GM23338 (cell line): ENCODE measurements at places on chromosomes 7 and 10.
A peak's percentile ranks its signal among the peaks of the same experiment; 100 is the strongest.

GRCh38 chr10:114305521-114305925 is 66.5 kb downstream of the VWA2 start:
- DNase-seq: no peak
- H3K4me1 ChIP-seq: no peaks in the 10 kb centered on the region
- no peaks in the 10 kb centered on the region for H3K36me3 ChIP-seq
- no peak overlapping the region for H3K27ac ChIP-seq

GRCh38 chr7:3463696-3464095 is 162.6 kb downstream of the SDK1 start:
- H3K27ac ChIP-seq: no peak overlapping the region
- no peaks in the 10 kb centered on the region for H3K27me3 ChIP-seq
- no peaks in the 10 kb centered on the region for H3K36me3 ChIP-seq
- H3K4me1 ChIP-seq: no peaks in the 10 kb centered on the region

DNA sequence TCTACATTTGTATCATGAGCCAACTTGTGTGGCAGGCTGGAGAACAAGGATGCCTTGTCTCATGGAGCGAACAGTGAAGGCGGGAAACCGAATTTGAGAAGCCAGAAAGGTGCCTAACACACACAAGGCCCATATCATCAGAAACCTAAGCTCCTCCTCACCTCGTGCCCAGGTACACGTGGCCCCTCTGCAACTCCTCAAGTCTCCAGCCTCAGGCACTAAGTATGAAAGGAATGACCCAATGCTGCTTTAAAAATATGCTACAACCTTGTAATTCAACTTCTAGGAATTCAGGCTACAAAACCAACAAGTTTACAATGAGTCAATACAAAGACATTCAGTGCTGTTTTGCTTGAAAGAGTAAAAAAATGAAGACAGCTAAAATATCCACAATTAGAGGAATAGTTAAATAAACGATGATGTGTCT is 95.7 kb downstream of the CDK6 start:
- H3K36me3 ChIP-seq: no peaks in the 10 kb centered on the region
- peak; percentile 58 for DNase-seq
- no peak overlapping the region for H3K4me3 ChIP-seq
- H3K27ac ChIP-seq: no peak overlapping the region

DNA sequence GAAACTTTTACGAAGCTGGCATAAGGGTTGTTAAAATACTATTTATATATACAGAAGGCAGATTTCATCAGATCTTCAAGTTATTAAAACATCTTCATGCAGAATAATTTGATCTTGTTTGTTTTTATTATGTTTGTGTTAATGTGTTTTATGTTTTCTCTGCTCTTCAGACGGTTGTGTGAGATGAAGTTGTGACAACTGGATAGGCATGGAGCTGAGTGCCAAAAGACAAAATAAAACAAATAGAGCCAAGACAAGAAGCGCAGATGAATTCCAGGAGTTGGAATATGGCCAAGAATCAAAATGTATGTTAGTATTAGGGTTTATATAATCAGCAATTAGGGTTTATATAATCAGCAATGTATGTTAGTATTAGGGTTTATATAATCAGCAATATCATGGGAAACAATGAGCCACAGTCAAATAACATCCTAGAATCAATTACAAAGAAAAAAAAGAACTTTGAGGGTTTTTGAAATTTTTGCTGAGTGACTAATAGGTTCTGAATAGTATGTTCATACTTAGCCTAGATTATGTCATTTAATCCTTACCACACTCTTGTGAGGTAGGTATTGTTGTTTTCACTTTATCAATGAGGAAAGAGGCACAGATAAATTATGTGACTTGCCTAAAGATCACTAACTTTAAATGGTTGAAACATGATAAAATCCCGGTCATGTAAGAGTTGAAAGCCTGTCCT is 488.0 kb upstream of the STEAP1 start:
- no peak overlapping the region for H3K4me3 ChIP-seq
- no peaks in the 10 kb centered on the region for H3K27me3 ChIP-seq
- no peaks in the 10 kb centered on the region for H3K36me3 ChIP-seq
- H3K4me1 ChIP-seq: no peaks in the 10 kb centered on the region
- H3K27ac ChIP-seq: no peak overlapping the region

- peaks cover 52% of the 10 kb centered on the region for H3K27me3 ChIP-seq
- peaks cover 62% of the 10 kb centered on the region for H3K4me1 ChIP-seq
- no peaks in the 10 kb centered on the region for H3K36me3 ChIP-seq
- no peak overlapping the region for H3K27ac ChIP-seq
- H3K4me3 ChIP-seq: no peak overlapping the region
- DNase-seq: no peak
Observed at GRCh38 chr10:51911723-51912122, 212.3 kb upstream of the CSTF2T start.

DNA sequence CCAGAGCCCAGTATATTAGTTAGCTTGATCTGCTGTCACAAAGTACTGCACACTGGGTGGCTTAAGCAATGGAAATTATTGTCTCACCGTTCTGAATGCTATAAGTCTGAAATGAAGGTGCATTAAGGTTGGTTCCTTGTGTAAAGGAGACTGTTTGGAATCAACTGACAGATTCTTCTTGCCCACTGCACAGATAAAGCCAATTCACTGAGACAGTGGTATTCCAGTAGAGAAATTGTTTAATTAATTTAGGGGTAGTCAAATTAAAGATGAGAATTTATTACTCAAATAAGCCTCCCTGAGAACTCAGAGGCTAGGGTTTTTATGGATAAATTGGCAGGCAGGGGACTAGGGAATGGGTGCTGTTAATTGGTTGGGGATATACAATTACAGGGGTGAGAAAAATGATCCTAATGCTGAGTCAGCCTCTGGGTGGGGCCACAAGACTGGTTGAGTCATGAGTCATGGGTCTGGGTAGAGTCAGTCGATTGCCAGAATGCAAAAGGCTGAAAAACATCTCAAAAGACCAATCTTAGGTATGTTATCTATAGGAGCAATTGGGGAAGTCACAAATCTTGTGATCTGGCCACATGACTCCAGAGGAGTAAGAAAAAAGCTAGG is 23.5 kb upstream of the SAMD9L start:
- H3K4me1 ChIP-seq: no peaks in the 10 kb centered on the region
- no peaks in the 10 kb centered on the region for H3K36me3 ChIP-seq
- no peaks in the 10 kb centered on the region for H3K27me3 ChIP-seq
- no peak for DNase-seq
- H3K27ac ChIP-seq: no peak overlapping the region

DNA sequence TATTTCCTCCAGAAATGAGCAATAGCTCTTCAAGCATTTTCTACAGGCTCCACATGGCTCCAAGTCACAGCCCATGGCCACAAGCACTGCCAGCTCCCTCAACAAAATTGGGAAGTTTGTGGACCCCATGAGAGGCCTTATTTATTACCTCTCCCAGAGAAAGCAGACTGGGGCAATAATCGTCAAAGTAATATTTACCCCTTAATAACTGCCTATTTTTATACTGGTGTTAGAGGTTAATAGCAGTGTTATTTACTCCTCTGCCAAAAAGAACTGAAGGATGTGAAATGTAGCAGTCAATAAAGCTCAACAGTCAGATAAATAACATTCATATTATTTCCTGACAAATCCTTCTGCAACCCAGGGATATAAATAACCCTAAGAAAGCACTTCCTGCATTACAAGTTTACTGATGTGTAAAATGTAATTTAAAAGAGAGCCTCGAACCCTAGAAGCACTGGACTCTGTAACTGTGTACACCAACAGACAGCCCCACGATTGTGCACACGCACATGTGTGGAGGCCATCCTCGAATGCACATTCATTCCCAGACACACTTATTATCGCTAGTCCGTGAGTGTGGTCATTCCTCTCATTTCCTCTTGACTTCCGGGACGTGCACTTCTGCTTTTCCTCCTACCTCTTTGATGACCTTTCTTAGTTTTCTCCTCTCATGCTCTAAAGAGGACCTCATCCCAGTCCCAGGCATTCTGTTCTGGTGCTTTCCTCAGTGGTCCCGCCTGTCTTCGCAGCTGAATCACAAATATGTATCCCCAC is 157.4 kb downstream of the EVX1 start:
- no peaks in the 10 kb centered on the region for H3K36me3 ChIP-seq
- H3K4me3 ChIP-seq: no peak overlapping the region
- no peaks in the 10 kb centered on the region for H3K4me1 ChIP-seq
- DNase-seq: no peak
- H3K27me3 ChIP-seq: no peaks in the 10 kb centered on the region

- no peaks in the 10 kb centered on the region for H3K27me3 ChIP-seq
- H3K27ac ChIP-seq: no peak overlapping the region
- H3K36me3 ChIP-seq: no peaks in the 10 kb centered on the region
Observed at GRCh38 chr10:14383266-14383665, 52.5 kb upstream of the FRMD4A start.

DNA sequence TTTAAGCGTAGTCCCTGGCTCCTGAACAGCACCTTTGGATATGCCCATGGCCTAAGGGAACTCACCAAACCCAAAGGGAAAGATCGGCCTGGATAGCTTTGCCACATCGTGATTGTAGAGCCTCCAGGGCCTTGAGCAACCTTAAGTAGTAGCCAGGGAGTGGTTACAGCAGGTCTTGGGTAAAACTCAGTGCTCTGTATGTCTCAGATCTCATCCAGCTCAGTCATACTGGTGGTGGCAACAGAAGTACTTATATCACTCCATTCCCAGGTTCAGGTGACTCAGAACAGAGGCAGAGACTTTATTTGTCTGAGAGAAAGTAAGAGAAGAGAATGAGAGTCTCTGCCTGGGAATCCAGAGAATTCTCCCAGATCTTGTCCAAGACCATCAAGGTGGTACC is 39.1 kb upstream of the AASS start:
- no peaks in the 10 kb centered on the region for H3K36me3 ChIP-seq
- DNase-seq: no peak
- no peaks in the 10 kb centered on the region for H3K27me3 ChIP-seq
- no peak overlapping the region for H3K27ac ChIP-seq
- H3K4me1 ChIP-seq: no peaks in the 10 kb centered on the region
- H3K4me3 ChIP-seq: no peak overlapping the region

GRCh38 chr10:46240684-46241565 is 45.9 kb upstream of the ANTXRL start:
- H3K27ac ChIP-seq: no peak overlapping the region
- no peaks in the 10 kb centered on the region for H3K4me1 ChIP-seq
- no peak for DNase-seq
- no peaks in the 10 kb centered on the region for H3K27me3 ChIP-seq
- no peaks in the 10 kb centered on the region for H3K36me3 ChIP-seq
- H3K4me3 ChIP-seq: no peak overlapping the region

- H3K27ac ChIP-seq: no peak overlapping the region
- no peaks in the 10 kb centered on the region for H3K36me3 ChIP-seq
- H3K4me1 ChIP-seq: peaks cover 15% of the 10 kb centered on the region
- H3K4me3 ChIP-seq: no peak overlapping the region
Observed at GRCh38 chr10:92038949-92039348, 115.4 kb downstream of the BTAF1 start.

GRCh38 chr7:107581387-107582013 is 1.5 kb downstream of the BCAP29 start:
- no peak overlapping the region; the same call in 1 of the 2 replicates for H3K4me3 ChIP-seq
- no peak for DNase-seq
- no peak overlapping the region for H3K27ac ChIP-seq
- H3K36me3 ChIP-seq: no peaks in the 10 kb centered on the region
- H3K27me3 ChIP-seq: no peaks in the 10 kb centered on the region
- H3K4me1 ChIP-seq: no peaks in the 10 kb centered on the region

GRCh38 chr10:15196021-15196834 is 27.7 kb upstream of the NMT2 start:
- peak; percentile 57 for DNase-seq
- no peaks in the 10 kb centered on the region for H3K27me3 ChIP-seq
- H3K4me3 ChIP-seq: 0 out of 2 replicates have a peak overlapping the region, but pooled peaks have one; percentile 29
- H3K4me1 ChIP-seq: peaks cover 11% of the 10 kb centered on the region

DNA sequence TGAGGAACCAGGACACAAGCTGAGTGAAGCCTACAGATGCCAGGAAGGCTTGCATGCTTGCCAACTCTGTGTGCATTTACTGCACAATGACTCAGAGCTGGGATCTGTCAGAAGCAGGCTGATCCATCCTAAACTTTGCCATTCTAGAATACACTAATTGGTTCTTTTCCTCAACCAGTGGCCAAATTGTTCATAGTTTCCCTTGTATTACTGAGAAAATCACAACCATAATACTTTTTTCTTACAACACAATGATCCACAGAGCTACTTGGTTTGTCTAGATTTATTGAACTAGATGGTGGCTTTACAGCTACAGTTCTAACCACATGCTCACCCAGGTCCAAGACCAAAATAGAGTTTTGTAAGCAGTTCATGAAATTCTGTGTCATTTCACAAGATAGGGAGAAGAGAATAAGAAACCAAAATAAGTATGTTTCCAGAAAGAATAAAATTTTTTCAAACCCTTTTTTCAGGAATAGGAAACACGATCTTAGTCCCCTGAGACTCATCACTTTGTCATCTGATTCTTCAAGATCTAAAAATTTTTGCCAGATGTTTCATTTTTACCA is 21.0 kb upstream of the LRRC17 start:
- no peak overlapping the region for H3K4me3 ChIP-seq
- no peaks in the 10 kb centered on the region for H3K27me3 ChIP-seq
- DNase-seq: no peak
- H3K27ac ChIP-seq: no peak overlapping the region

- no peak overlapping the region for H3K4me3 ChIP-seq
- no peak for DNase-seq
- H3K27ac ChIP-seq: no peak overlapping the region
- no peaks in the 10 kb centered on the region for H3K36me3 ChIP-seq
- no peaks in the 10 kb centered on the region for H3K27me3 ChIP-seq
Observed at GRCh38 chr10:76453997-76454396, 1022.6 kb downstream of the LRMDA start.

- H3K4me3 ChIP-seq: no peak overlapping the region
- no peaks in the 10 kb centered on the region for H3K4me1 ChIP-seq
- H3K27ac ChIP-seq: no peak overlapping the region
- no peaks in the 10 kb centered on the region; the same call in 1 of the 2 replicates for H3K36me3 ChIP-seq
- no peaks in the 10 kb centered on the region for H3K27me3 ChIP-seq
- no peak for DNase-seq
Observed at GRCh38 chr10:130739757-130740145, 571.8 kb downstream of the TCERG1L start.

DNA sequence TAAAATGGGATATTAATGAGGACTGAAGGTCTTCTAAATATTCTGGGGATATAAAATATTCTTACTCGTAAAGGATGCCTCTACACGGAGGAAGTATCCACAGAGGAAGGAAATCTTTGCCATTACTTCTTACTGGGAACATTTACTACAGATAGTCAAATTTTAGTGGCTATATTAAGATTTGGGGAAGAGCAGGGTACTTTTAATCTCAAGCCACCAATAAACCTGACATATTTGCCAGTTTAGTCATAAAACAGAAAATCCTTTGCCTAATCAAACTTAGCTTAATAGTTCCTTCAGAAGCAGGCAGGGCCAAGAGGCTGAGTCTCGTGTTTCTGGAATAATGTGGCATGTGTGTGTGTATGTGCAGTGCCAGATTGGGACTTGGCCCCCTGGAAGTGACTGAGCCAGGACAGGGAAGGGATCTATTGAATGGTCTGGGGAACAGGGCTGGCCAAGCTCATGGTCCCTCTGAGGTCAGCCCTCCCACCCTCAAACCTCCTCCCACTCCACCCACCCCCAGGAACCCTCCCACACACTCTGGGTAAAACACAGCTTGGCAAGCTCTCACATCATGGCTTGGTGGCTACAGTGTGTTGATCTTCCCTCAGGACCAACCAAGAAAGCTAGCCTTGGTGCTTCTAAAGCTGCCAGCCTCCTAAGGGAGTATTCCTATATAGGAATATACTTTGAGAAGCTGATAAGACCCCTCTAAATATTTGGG is 1.6 kb upstream of the PIK3CG start:
- no peaks in the 10 kb centered on the region for H3K27me3 ChIP-seq
- H3K4me1 ChIP-seq: no peaks in the 10 kb centered on the region
- H3K27ac ChIP-seq: no peak overlapping the region

- H3K27ac ChIP-seq: no peak overlapping the region
- no peaks in the 10 kb centered on the region for H3K27me3 ChIP-seq
- H3K4me3 ChIP-seq: no peak overlapping the region
- no peak for DNase-seq
Observed at GRCh38 chr10:1150638-1150955, 94.4 kb downstream of the WDR37 start.
